ENCODE measurements at places on chromosomes 16 and 17. TPM values are rescaled to one million over a fixed set of nuclear protein-coding genes. Genes with fewer than 3 reads are reported as not detected.

DNA sequence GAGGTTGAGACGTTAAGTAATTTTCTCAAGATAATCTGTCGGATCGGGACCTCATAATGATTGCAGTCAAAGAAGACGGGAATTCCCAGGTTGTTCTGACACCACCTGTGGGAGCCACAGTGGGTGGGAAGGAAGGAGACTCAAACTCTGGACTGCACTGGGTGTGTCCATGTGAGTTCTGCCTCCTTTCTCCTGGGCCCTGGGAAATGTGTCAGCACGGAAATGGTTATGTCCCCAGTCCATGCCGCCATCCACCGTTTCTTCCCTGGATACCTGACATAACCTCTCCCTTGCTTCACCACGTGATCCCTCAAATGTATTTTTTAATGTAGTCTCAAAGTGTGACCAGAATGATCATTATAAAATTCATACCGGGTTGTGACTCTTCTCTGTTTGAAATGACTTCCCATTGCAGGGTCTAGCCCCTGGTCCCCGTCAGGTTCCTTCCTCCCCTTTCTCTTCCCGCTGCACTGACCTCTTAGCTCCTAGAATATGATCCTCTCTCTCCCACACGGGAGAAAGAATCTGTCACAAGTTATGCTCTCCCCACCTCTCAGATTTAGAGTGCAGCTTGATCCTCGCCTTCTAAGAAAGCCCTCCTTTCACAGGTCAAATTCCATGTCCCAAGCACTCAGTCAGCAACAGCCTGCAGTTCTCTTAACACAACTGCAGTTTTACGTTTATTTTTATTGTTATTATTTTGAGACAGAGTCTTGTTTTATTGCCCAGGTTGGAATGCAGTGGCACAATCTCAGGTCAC is 820.0 kb upstream of the EEF2KMT start:
- no peak for DNase-seq

GRCh38 chr16:88886845-88887521 is 20.5 kb upstream of the PABPN1L start:
- no peak for DNase-seq

ATP2A1 gene
- 5.6 TPM for total RNA-seq

DYNLL2 gene
- total RNA-seq, result 32.1 TPM
